ENCODE measurements at places on chromosomes 5 and 9. TPM values are rescaled to one million over a fixed set of nuclear protein-coding genes. Genes with fewer than 3 reads are reported as not detected.

The PITX1 gene
- total RNA-seq: 4.2 TPM

The ENTPD2 gene
- total RNA-seq: 53.8 TPM

DNA sequence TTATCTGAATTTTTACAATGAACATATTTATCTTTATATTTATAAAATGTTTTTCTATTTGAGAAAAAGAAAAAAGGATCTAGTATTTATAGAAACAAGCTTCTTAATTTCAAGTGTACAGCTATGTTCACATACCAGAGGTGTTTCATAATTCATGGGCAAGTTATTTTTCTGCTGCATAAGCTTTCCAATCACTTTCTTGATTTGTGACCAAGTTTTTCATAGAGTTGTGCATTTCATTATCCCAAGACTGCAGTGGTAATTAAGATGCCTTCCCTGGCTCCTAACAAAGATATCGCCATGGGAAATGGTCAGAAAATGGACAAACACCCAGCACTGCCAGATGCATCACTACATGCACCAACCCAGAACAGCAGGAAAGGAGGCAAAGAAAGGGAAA lies 124.6 kb downstream of the GNAQ start:
- no peak for DNase-seq

GRCh38 chr5:160342413-160342941 lies 27.9 kb downstream of the C1QTNF2 start:
- no peak for DNase-seq

GRCh38 chr5:6719417-6719816 lies 6.2 kb downstream of the TENT4A start:
- DNase-seq: no peak

DNA sequence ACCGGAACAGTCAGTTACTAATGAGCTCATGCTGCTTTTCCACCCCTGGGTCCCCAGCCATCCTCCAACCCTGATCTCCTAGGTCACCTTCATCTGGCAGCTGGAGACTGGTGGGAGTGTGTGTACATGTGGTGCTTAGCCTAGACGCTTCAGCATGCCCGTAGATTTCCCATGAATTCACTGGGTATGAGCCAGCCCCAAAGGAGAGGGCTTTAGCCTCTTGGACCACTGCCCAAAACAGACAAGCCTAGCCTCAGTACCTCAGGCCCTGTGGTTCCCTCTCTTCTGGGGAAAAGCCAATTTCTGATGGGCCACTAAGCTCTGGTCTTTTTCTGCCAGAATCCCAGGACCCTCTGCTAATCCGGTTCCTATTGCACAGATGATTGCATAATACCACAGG lies 48.0 kb upstream of the ASTN2 start:
- DNase-seq: no peak

- DNase-seq: peak; percentile 76
These were observed 10.5 kb upstream of the IRF1 start for GRCh38 chr5:132500931-132501628.

GRCh38 chr5:181124526-181124925 lies 6.4 kb downstream of the OR2V1 start:
- no peak for DNase-seq

All from Peyer's patch (tissue), 4 donors.